ENCODE measurements at places on chromosomes 4 and X.
A peak's percentile ranks its signal among the peaks of the same experiment; 100 is the strongest.

DNA sequence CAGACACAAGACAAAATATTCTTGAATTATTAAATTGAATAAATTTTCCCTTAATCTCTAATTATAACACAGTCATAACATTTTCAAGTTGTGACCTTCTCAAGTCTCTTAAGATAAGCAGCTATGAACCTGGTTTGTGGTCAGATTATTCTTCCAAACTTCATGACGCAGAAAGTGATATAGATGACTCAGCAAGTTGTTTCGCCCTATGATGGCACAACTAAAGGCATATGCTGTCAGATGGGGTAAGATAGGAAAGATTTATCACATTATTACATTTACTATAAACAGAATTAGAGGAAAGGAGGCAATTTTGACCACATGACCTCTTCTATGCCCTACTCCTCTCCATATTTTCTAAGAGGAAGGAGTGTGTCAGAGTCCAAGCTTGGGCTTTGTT is 4.6 kb upstream of the DCAF12L2 start:
- no peak for DNase-seq

DNA sequence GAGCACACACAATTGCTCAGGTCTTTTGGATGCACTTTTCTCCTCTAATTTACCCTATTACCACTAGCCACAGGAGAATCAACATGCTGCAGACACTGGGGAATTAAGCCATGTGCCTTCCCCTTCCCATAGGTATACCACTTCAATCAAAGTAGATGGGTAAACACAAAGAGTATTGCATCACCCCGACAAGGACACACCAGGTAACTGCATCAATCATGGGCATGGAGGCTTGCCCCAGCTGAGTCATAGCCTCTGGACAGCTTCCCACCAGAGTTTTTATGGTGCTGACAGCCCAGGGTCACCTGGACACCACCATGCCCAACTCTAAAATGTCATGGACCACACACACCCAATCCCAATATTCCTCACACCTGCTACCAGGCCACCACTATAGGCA is 197.2 kb upstream of the AR start:
- no peak for DNase-seq

DNA sequence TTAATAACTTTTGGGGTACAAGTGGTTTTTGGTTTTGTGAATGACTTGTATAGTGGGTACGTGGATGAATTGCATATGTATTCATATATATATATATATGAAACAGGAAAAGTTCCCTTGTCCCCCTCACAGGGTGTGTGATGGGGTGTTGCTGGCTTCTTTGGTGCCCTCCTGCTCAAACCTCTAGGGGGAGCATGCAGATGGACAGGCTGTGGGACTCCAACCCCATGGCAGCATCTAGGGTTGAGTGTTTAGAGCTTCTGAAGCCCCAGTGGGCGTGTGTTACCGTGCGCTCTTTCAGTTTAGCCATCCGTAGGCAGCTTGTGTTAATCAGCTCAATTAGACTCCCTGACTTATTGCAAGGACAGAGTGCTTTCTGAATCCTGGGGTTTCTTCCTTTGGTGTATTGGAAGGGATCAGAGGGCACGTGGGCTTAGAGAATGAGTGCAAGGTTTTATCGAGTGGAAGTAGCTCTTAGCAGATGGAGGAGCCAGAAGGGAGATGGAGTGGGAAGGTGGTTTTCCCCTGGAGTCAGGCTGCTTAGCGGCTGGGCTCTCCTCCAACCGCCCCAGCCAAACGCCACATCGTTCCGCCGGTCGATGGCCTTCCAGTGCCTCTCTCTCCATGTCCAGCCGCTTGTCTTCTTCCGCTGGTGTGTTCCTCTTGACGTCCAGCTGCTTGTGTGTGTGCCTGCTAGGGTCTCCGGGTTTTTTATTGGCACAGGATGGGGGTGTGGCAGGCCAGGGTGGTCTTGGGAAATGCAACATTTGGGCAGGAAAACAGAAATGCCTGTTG is 674.4 kb upstream of the LCORL start:
- no peak for DNase-seq

DNA sequence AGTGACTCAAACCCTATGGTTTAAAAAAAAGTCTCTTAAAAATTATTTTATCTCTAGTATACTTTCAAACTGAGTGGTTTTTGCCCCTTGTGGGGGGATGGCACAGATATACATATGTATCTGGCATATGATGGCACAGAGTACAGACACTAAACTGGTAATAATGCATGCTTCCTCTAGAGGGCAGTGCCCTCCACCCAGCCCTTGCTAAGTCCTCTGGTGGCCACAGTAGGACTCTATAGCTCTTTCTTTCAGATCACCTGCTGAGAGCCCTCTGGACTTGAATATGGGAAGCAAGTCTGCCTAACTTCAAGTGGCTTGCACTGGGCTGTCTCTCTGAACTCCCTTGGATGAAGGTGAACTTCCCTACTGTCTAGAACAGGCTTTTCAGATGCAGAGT is 66.3 kb downstream of the TSPAN7 start:
- no peak for DNase-seq

DNA sequence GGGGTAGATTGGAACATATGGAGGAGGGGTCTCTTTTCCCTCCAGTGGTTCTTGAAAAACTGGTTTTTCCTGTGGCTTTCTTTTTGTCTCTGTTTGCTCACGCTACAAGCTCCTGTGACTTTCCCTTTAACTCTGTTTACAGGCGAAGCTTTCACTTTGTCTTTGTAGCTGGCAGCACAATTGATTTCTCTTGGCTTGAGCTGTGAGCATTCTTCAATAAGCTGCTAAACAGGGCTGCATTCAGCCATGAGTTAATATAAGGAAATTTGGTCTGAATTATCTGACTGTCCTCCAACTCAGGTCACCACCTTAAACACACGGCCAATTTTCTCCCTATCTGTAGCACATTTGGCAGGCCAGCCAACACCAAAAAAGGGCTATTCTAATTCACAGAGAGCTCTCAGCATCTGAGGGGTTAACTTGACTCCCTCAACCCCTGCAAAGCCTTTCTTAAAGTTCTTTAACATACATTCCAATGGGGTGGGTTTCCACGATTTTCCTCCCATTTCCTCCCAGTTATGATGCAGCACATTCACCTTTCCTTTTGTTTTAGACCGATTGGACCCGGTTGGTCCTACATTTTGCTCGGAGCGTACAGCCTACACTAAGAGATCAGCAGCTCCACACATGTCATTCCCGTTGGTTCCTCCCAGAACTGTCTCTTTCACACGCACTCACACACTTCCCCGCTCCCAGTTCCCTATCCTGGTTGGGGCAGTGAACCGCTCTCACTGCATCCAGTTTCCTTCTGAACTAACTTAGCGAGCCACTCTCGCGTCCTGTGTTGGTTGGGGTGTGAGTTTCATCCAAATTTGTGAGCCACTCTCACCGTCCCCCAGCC is 45.4 kb downstream of the UGT2A3 start:
- no peak for DNase-seq

- no peak for DNase-seq
Observed at GRCh38 chr4:24235618-24236017, 345.8 kb upstream of the PPARGC1A start.

DNA sequence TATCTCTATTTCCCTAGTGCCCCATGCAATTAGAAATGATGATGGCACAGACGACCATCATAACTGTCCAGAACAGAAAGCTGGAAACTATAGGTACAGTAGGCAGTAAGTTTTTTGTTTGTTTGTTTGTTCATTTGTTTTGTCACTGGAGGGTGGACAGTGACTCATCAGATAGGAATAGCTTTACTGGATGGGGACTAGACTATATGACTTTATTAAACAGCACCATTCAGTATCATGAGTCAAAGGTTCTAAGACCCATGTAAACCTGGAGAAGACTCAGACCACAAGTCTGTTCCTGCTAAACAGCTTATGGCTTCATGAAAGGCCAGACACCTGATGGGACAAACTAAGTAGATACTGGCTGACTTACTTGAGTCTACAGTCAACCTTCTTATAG is 38.4 kb downstream of the PLAC1 start:
- DNase-seq: no peak

- DNase-seq: no peak
Observed at GRCh38 chrX:6748595-6748994, 213.7 kb upstream of the VCX3A start.

GRCh38 chr4:74230902-74231499 is 73.1 kb downstream of the MTHFD2L start:
- no peak for DNase-seq

DNA sequence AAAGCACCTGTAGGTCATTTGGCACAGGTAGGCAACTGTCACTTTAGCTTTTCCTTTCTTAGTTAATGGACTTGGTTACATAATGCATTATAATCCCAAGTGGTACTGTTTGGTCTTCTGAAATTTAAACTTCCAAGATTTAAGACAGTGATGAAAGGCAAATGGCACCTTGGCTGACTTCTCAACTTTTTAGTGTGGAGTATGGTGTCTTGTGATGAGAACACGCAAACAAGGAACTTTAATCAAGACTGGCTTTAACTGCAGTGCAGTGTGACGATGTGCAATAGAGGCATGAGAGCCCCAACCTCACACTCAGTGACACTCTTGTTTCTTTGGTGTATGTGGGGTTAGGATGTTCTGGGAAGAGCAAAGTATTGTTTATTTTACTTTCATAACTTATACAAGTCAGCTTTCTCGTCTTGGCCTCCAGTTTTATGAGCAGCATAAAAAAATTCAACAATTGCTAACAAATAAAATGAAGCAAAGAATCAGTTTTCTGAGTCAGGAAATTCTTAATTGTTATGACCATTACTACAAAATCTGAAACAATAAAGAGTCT is 171.9 kb downstream of the MAD2L1 start:
- no peak for DNase-seq

- peak; percentile 7 for DNase-seq
Observed at GRCh38 chr4:108972613-108973283, 209.9 kb upstream of the ETNPPL start.

- no peak for DNase-seq
Observed at GRCh38 chr4:34309383-34309906, 1934.9 kb downstream of the ARAP2 start.

DNA sequence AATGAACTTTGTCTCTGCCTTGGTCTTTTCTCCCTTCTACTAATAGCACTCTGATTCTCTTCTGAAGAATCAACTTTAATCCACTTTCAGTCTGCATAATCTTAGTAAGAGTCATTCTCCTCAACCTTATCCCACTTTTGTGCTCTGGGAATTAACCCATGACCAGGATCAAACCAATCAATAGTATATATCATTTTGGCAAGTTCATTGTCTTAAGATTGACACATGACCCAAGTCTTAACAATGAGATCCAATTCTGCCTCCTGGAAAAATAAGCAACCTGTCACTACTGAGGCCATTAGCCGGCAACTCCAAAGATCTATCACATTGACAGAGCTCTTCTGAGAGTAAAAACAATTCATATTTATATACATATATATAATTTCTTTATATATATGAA is 1358.4 kb upstream of the ADGRL3 start:
- DNase-seq: no peak

Data from stimulated activated CD4-positive, alpha-beta T cell treated with anti-CD3 and anti-CD28 coated beads, Interleukin-12 subunit alpha, Interleukin-12 subunit beta, amount 100 ng/mL, for 48 hours (primary cell).